HCT116 (cell line): ENCODE measurements at places on chromosomes 7 and 10.

DNA sequence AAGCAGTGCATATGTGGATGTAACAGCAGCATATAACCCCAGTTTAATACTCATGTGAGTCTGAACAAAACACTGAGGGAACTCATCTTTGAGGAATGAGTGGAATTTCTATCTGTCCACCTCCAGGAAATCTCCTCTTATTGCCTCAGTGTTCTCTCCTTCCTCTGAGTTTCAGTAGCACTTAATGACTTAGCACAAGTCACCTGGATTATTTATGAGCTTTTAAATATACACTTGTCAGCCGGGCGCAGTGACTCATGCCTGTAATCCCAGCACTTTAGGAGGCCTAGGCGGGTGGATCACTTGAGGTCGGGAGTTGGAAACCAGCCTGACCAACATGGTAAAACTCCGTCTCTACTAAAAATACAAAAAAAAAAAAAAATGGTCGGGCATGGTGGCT lies 4.3 kb downstream of the LRRC20 start:
- no peaks in the 10 kb centered on the region for H3K27me3 ChIP-seq
- H3K27ac ChIP-seq, result peak overlapping the region; percentile 1
- H3K36me3 ChIP-seq, result peaks cover 5% of the 10 kb centered on the region; the same call in 1 of the 2 replicates
- peak; percentile 88 for DNase-seq
- peaks cover 57% of the 10 kb centered on the region for H3K4me1 ChIP-seq

- no peaks in the 10 kb centered on the region for H3K36me3 ChIP-seq
- no peaks in the 10 kb centered on the region for H3K27me3 ChIP-seq
- no peak for DNase-seq
These were observed 90.5 kb upstream of the TOMM7 start for GRCh38 chr7:22913158-22913557.

DNA sequence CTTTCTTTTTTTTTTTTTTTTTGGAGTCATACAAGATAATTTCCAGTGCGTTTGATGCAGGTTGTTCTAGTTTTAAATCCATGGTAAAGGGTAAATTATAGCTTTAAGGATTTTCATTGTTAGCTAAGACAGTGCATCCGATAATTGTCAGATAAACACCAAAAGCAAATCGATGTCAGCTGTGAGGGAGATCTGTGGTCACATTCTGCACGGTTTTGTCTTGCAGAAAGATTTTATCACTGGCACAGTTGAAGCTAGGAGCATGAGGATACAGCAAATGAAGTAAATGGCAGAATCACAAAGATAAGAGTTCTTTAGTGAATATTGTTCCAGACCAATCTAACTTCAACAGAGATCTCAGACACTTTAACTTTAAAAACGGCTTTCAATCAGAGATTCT lies 648.8 kb upstream of the COBL start:
- no peaks in the 10 kb centered on the region for H3K36me3 ChIP-seq
- H3K27ac ChIP-seq, result no peak overlapping the region
- no peaks in the 10 kb centered on the region for H3K4me1 ChIP-seq

DNA sequence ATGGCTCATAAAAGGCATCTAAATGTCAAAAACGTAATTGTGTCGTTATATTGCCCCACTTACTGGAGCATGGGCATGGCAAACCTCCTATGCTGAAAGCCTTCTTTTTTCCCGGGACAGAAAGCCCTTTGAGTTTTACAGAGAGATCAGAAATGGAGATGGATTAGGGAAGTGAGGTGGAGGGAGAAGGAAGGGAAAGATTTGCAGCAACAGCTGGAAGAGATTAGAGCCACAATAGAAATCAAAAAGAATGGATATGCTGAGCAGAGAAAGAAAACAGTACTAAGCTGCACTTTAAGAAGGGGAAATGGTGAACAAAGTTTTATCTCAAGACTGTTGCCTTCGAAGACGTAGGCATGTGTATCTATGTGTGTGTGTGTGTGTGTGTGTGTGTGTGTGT lies 97.2 kb upstream of the PCGF5 start:
- no peaks in the 10 kb centered on the region for H3K27me3 ChIP-seq
- no peaks in the 10 kb centered on the region for H3K36me3 ChIP-seq
- no peak overlapping the region for H3K4me3 ChIP-seq
- H3K27ac ChIP-seq, result no peak overlapping the region
- no peak for DNase-seq

- H3K4me1 ChIP-seq, result no peaks in the 10 kb centered on the region
- no peaks in the 10 kb centered on the region for H3K27me3 ChIP-seq
- no peaks in the 10 kb centered on the region for H3K36me3 ChIP-seq
- no peak overlapping the region for H3K4me3 ChIP-seq
These were observed 370.8 kb downstream of the CDC14C start for GRCh38 chr7:49295146-49295545.

DNA sequence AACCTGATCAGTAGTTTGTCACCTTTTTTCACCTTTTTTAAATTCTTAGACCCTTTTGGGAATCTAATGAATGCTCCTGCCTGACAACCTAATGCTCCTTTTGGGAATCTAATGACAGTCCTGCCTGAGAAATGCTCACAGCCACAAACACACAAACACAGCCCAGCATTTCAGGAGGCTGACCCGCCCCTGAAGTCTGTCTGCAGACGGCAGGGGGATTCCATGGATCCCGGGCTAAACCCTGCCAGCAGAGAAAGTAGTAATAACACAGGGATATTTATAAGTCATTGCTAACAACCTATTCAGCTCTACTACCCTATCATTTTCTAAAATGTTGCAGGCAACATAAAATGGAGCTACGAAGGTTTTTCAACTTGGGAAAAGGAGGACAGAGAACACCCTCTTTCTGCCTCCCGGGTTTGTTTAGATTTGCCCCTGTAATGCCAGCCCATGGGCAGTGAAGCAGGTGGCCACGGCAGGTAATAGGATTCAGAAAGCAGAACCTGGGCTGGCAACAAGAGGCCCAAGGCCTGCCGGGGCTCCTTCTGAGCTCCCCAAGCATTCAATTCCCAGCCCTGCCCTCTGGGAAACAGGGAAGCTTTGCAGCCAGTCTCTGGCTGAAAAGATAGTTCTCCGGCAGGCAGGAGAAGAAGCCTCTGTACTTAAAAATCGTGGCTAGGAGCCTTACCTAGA lies 65.2 kb downstream of the CREB3L2 start:
- no peak overlapping the region for H3K27ac ChIP-seq
- no peak for DNase-seq
- H3K36me3 ChIP-seq, result no peaks in the 10 kb centered on the region
- H3K4me1 ChIP-seq, result peaks cover 11% of the 10 kb centered on the region
- H3K4me3 ChIP-seq, result no peak overlapping the region
